ENCODE measurements at places on chromosomes 13 and 19.

- no peak for DNase-seq
Measured at GRCh38 chr13:112651750-112652511, 37.9 kb upstream of the ATP11A start.

- no peak for DNase-seq
Measured at GRCh38 chr13:87128491-87128890, 542.7 kb upstream of the SLITRK5 start.

DNA sequence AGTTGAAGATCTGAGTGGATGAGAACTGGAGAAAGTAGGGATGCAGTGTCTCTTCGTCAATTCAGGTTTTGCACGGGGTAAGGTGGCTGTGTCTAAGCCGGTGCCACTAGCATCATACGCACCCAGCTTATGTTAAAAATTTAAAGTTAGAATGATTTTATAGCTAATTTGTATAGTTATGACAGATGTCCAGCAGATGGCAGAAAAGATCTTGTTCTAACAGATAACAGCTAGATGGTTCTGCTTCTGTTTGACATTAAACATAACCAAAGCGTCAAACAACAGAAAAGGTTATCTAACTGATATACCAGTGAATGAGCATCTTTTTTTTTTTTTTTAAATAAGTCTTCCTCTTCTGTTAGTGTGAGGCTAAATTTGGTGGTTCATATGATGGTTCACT is 18.8 kb upstream of the EDDM13 start:
- peak; percentile 91 for DNase-seq

DNA sequence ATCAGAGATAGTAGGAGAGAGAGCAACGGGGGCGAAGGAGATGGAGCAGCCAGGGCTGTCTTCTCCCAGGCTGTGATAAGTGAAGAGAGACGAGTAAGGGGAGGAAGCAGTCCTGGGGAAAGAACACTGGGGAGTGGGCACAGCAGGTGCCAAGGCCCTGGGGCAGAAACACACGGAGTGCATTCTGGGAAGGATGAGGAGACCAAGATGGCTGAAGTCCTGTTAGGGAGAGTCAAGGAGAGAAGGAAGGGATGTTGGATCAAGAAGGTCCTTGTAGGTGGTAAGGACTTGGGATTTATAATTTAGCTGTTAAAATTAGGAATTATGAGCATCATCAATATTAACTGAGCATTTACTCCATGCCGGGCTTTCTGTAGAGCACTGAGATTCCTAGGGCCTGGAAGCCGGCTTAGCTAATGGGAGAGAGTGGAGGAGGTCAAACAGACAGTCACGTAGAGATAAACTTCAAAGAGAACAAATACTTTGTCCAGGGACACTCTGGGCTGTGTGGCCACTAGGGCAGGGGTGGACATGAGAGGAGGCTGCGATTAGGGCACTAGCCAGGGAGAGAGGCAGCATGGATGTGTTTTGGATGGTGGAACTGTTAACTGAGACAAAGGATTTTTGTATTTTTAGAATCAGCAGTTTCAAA is 134.2 kb upstream of the PEG3 start:
- DNase-seq, result no peak

DNA sequence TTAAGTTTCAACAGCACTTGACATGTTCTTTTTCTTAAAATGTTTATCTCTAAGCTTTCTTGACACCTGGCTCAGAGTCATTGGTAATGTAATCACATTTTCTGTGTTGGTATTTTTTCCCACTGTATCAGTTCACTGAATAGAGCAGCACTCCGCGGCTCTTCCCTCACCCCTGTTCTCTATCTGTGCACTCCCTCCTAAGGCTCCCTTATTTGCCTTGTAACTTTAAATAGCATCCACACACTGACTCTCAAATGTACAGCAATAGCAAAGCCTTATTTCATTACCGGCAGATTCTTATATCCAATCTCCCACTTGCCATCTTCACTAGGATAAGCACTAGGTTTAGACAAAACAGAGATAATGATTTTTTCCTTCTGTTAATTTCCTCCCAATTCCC is 935.5 kb upstream of the SLC10A2 start:
- no peak for DNase-seq

GRCh38 chr13:59641261-59641660 is 522.5 kb downstream of the DIAPH3 start:
- no peak for DNase-seq

DNA sequence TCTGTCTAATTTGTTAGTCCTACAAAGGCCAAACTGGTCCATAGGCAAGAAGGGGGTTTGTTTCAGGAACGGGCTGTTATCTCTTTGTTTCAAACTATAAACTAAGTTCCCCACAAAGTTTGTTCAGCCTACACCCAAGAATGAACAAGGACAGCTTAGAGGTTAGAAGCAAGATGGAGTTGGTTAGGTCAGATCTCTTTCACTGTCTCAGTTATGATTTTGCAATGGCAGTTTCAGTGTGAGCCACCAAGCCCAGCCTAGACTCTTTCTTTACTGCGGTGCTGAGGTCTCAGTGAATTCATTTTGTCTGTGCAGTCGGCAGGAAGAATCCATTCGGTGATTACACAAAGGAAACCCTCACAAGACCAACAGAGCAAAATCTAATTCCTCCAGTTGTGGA is 56.6 kb upstream of the ABCC4 start:
- DNase-seq, result no peak

DNA sequence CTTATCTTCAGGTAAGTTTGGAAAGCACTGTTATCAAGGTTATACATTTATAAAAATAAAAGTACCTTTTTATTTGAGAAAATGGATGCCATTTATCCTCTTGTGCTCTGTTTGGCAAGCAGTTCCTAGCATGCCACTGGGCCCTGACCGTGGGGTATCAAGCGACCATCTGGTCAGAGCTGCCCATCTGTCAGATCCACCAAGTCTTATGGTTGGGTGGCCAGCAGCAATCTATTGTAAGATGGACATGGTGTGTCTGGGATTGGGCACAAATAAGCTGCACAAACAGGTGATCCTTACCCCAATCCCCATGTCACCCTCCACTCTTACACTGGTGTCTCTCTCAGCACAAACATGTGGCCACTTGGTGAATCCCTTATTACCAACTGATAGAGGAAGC is 178.5 kb downstream of the DLEU7 start:
- no peak for DNase-seq

DNA sequence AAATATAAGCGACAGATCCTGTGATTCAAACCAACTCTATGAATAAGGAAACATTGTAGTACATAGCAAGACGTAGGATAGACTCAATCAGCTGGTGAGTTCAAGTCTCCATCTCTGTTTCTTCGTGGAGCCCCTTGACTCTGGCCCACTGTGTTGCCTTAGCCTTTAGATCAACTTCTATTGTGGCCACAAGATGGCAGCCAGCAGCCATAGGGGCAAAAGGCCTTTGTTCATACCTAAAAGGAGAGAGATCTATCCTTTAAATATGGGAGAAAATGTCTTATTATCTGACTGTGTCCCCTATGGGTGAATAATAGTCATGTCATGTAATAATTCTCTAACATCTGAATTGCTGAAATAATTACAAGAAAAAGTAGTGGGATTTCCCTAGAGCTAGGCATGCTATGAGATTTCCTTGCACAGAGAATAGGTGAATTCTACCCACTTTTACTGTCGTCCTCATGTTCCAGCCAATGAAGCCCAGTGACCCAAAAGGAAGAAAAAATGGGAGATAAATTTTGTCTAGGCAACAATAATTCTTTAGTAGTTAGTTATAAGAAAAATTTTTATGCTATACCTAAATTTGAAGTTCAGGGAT is 129.4 kb downstream of the PCDH20 start:
- peak; percentile 80 for DNase-seq

DNA sequence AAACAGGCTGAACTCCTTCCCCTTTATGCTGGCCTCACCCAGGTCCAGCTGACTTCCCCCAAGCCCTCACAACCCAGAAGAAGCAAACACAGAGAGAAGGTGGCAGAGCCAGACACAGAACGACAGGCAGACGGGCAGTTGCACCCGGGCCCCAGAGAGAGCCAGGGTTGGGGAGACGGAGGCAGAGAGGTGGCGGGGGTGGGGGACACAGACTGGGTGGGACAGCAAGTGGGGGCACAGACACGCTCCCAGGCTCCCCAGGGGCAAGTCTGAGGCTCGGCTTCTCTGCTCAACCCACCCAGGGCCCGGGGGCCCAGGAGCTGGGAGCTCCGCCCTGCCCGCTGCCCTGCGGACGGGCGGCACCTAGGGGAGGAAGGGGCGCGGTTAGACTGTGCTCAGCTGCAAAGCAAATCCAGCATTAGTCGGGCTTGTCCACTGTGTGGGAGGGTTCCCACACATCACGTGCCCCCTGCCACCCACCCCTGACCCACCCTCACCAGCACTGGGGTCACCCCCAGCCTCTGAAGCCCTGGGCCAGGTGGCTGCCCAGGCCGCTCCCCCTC is 31.3 kb upstream of the ASF1B start:
- DNase-seq, result peak; percentile 52

DNA sequence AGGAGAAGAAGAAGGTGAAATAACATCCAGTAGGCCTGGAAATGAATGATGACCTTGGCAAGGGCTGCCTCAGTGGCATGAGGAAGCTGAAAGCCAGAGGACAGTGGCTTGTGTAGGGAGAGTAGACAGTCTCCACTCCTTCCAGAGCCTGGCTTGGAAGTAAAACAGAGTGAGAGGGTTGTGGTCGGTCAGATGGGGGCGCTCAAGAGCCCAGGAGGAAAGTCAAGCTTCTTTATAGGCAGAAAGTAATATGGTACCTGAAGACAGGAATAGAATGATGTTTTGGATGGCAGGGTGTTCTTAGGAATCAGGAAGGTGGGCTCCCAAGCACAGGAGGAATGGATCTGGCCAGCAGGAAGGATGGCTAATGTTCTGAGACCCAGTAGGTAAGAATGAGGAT is 75.1 kb upstream of the TSC22D1 start:
- DNase-seq, result peak; percentile 4

GRCh38 chr19:44777715-44778347 is at the start of gene CBLC:
TSS of gene CBLC (plus strand) at chr19:44777890. CDS start at chr19:44777932, 42 bp downstream.
- no peak for DNase-seq

DNA sequence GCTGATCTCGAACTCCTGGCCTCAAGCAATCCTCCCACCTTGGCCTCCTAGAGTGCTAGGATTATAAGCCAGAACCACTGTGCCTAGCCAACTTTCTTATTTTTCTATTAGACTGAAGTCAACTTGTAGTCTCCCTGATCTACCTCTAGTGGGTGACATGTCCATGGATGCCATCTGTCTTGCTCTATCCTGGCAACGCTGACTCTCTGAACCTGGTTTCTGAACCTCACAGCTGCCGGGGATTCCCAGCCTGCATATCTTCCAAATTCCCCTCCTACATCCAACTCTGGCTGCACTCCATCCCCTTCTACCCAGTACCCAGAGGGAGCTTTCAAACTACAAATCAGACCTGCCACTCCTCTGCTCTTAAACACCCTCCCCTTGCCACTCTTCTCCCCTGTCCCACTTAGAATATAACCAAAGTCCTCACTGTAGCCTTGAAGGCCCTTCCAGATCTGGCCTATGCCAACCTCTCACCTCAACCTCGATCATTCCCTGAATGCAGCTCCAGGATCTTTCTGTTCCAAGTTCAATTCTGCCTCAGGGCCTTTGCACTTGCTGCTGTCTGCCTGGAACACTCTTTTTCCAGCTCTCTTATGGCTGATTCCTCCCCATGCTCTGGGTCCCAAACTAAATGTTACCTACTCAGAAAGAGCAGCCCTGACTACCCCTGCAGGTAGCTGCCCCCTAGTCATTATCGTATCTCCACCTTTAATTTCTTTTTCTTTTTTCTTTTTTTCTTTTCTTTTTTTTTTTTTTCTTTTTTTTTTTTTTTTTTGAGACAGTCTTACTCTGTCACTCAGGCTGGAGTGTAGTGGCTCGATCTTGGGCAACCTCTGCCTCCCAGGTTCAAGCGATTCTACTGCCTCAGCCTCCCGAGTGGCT is 2.2 kb downstream of the CLIP3 start:
- DNase-seq, result no peak

GRCh38 chr19:13012690-13013608 is 17.7 kb downstream of the NFIX start:
- DNase-seq, result peak; percentile 50

DNA sequence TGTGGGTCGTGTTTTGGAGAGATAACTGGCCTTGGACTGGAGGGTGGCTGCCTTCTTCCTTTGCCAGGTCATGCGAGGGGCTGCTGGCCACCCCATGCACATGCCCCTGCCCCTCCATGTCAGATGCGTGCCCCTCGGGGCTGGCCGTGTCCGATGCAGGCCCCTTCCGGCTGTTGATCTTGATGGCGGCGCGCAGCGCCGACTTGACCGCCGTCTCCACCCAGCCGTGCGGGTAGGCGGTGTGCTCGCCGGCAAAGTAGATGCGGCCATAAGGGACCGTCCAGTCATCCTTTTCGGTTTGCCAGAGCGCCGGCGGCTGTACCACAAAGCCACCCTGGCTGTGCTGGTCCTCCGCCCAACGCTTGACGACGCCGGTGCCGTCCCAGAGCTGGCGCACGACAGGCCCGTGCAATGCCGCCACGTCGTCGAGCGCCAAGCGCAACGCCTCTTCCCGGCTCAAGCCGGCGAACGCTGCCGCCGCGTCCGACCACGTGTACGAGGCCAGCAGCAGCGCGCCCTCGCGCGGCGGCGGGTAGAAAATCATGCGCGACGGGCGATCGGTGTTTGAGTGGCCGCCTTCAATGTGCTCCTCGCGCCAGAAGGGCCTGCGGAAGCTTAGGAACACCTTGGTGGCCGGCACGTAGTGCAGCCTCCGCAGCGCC is 6.9 kb downstream of the IL4I1 start:
- peak; percentile 81 for DNase-seq

DNA sequence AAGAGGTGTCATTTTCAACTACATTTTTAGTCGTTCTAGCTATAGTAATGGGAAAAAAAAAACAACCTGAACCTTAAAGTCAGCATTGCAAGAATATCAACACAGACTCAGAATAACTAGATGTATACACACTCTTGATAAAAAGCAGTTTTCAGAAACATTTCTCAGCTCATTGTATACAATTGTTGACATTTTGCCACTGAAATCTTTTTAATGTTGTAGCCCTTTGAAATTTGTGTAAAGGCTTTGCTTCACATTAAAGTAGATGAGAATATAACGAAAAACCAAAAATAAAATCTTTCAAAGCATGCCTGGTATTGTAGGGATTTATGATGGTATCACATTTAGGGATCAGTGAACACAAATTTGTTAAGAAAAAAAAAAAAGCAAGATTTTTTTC is 87.2 kb upstream of the SLC10A2 start:
- no peak for DNase-seq

GRCh38 chr13:77741597-77741972 is 44.1 kb downstream of the SLAIN1 start:
- no peak for DNase-seq

GRCh38 chr13:111043575-111043982 is 71.5 kb upstream of the ARHGEF7 start:
- DNase-seq, result no peak

GRCh38 chr19:13899912-13900584 is 5.9 kb downstream of the BRME1 start:
- no peak for DNase-seq

All from Karpas-422 (cell line).